Frontal cortex (tissue), 4 donors: ENCODE measurements at places on chromosomes 3 and 15. TPM values are rescaled to one million over a fixed set of nuclear protein-coding genes. Genes with fewer than 3 reads are reported as not detected.

ARHGEF3 gene
- 26.1 TPM for total RNA-seq

ITGA11 gene
- 2.0 TPM for total RNA-seq

RAB27A gene
- 8.2 TPM for total RNA-seq

GRCh38 chr3:158368271-158368670, 202.7 kb upstream of the MLF1 start:
- DNase-seq: no peak

DNA sequence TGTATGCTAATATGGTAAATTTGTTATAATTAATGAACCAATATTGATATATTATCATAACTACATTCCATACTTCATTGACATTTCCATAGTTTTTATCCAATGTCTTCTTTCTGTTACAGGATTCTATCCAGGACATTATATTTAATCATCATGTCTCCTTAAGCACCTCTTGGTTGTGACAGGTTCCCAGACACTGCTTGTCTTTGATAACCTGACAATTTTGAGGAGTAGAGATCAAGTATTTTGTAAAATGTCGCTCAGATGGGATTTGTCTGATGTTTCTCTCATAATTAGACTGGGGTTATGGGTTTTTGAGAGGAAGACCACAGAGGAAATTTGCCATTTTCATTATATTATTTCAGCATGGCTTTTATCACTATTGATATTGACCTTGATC, 317.4 kb downstream of the PLOD2 start:
- DNase-seq: no peak

DNA sequence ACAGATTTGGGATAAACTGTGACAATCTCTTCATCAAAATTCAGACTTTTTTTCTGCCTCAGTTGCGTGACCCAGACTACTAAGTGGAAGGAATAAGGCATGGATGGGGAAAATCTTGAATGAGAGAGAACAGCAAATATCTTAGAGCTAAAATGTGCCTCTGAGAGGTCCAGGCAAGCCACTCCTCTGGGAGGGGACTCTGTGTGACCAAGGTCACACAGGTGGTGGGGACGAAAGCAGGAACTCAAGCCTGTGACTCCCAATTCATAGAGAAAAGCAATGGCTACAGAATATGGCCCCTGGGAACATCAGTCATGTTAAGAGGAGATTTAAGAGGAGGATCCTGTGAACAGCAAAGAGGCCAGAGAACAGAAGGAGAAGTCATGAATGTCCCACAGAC, 268.1 kb downstream of the FOXP1 start:
- DNase-seq: no peak

- DNase-seq: no peak
These were observed 530.5 kb downstream of the FHIT start for GRCh38 chr3:60720736-60721135.

DNA sequence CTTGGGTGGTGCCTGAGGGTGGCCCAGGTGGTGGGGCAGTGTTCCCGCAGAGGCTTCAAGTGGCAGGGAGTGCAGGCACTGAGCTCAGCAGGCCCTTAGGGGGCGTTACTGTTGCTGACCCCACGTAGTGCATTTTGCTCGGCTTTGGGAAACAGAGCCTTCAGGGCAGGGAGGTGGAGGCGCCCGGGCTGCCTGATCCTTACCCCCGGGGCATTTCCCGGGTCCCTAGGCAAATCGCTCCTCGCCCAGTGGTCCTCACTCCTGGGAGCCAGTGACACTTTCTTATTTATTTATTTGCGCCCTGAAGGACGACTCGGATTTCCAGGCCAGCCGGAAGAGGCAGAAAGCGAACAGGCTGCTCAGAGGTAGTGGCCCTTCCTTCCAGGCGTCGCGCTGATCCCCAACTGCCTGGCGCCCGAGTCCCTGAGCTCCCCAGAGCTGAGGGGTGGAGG, 10.1 kb upstream of the FOXB1 start:
- DNase-seq: no peak

- no peak for DNase-seq
These were observed 4.3 kb upstream of the MTFMT start for GRCh38 chr15:65033659-65034269.

DNA sequence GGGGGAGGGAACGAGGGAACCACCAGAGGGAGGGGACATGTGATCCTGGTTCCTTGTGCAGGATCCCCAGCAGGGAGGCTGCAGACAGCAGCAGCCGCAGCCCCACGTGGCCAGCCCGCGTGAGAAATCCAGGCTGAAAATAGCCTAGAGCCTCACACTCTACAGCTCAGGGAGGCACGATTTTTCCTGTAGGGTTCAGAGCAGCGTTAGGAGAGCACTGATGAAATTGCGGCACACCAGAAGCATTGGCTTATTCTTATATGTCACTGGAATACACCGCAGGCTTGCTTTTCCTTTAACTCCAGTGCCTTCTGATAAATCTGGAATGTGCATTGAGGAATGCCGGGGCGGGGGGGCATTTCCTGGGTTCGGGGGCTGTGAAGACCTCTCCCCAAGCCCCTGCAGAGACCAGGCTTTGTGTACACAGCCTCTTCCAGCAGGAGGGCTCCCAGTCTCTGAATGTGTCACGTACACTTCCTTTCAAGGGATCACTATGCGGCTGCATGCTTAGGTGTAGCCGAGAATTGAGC, 193.0 kb downstream of the ATP10A start:
- peak; percentile 59 for DNase-seq

DNA sequence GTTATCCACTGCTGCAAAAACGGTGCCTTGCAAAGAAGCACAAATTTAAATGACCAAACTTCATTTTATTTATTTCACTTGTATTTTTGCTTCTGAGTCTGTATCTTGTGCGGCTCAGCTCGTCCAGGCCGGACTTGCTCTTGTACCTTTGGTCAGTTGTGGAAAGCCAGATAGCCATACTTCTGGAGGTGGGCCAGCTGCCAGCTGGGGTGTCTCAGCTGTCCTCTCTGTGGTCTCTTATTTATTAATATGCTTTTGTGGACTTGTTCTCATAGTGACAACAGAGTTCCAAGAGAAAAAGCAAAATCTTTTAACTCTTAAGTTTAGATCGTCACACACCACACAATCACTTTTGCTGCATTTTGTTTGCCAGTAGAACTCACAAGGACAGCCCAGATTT, 87.7 kb downstream of the IL1RAP start:
- no peak for DNase-seq

DNA sequence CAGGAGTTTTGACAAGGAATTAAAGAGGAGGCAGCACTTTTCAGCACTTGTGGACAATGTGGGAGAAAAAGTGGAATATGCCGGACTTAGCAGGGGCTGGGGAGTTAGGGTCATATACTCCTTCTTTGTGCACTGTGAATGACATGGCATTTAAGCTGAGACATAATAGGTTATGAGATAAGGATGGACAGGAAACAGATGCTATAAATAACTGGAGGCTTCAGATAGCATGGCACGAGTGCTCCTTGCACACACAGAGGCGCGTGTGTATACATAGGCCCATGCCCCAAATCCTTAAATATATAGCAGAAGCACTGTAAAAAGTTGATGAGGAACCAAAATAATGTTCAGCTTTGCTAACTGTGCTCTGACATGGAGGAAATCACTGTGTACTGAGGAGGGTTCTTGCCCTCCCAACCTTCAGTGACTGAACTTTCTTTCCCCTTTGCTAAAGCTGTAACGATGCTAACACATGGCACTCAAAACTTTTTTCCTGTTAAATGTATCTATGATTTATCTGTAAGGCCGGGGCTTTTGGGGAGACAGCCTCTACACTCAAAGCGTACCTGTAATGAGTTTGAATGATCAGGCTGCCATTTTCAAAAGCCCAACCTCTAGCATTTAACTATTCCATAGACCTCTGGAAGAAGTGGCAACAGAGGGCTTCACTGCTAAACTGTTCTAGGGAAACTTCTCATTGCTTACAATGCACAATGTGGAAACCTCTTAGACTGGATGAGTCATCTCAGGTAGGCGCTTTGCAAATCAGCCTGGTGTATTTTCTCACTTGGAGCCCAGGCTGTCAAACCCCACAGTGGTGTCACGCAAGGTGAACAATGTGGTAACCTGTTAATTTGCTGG, 784.6 kb downstream of the NR2F2 start:
- no peak for DNase-seq

DNA sequence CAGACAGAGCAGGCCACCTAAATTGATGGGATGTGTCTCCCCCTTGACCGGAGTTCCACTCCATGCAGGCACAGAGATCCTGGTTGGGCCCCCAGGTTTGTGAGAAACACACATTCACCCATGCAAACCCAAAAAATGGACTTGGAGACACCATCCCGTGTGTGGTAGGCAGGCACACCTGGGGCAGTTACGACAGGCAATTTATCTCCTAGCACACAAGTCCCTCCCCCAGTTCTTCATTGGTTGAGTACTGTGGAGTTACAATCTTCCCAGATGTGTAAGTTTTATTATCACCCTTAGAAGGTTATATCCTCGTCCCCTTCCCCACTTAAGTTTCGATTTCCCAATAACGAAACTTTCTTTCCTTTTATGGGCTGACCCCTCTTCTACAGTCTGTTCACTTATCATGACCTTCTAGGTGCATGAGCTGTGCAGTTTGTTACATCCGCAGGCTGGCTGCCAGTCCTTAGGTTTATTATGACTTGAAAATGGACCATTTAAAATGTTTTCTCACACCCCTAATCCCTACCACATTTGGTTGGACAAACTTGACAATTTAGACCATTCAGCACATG, 27.3 kb downstream of the ARL8B start:
- DNase-seq: no peak

DNA sequence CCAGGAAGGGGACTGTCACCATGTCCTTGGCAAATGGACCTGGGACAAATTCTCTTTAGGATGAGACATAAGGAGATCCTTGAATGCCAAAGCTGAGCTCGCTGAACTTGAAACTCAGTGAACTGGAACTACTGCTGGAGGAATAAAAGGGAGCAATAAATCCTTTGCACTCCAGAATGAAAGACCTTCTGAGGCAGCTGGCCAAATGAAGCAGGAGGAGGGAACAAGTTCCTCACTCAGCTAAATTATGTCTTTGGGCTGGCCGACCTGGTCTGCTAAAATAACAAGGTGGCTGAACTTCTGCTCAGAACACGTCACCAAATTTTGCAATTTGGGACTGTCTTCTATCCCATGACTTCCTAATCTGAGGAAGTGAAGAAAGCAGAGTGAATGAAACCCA, 314.7 kb downstream of the LPP start:
- no peak for DNase-seq
